ENCODE measurements at places on chromosomes 6 and 20.

GRCh38 chr20:63619086-63619485 lies 7.8 kb downstream of the GMEB2 start:
- DNase-seq: no peak

DNA sequence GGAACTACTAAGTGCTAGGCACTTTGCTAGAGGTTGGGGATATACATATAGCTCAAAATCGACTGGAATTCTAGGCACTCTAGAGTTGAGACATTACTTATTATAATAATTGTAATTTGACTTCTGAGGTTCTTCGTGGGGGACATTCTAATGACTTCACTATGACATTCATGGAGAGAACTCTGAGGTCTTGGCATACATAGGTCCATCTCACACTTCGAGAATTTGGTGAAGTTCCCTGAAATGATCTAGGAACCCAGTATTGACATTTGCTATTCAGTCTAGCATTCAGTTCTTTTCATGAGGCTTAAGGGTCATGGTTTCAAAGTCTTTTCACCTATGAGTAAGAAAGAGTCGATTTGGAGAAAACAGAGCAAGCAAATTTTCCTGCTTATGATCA lies 446.6 kb upstream of the JAG1 start:
- DNase-seq: no peak

GRCh38 chr6:157647261-157647915 lies 175.7 kb upstream of the SNX9 start:
- DNase-seq: no peak

- no peak for DNase-seq
These were observed 12.0 kb downstream of the DLGAP4 start for GRCh38 chr20:36318166-36318565.

GRCh38 chr6:93407186-93407585 lies 12.2 kb downstream of the EPHA7 start:
- no peak for DNase-seq

GRCh38 chr6:53920881-53921280 lies 126.1 kb downstream of the LRRC1 start:
- no peak for DNase-seq

DNA sequence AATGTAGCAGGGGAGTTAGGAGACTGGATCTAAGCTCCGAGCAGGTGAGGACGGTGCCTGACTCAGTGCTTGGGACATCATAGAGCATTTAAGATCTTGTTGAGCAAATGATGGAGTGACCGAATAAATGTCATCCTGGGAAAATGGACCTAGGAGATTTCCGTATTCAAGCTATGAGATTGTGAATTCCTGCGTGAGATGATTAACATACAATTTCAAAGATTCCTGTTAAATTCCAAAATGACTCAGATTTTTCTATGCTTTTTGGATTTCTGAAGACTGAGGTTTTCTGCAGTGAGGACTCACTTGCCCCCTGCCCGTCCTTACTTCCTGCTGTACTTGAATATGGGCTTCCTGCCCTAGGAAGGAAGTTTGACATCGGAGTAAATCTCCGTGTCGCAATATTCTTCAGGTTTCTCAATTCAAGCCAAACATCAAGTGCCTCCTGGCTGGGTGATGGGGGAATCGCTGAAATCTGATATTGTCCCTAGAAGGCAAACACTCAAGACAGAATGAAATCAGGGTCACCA lies 5.2 kb downstream of the SYTL3 start:
- DNase-seq: no peak

DNA sequence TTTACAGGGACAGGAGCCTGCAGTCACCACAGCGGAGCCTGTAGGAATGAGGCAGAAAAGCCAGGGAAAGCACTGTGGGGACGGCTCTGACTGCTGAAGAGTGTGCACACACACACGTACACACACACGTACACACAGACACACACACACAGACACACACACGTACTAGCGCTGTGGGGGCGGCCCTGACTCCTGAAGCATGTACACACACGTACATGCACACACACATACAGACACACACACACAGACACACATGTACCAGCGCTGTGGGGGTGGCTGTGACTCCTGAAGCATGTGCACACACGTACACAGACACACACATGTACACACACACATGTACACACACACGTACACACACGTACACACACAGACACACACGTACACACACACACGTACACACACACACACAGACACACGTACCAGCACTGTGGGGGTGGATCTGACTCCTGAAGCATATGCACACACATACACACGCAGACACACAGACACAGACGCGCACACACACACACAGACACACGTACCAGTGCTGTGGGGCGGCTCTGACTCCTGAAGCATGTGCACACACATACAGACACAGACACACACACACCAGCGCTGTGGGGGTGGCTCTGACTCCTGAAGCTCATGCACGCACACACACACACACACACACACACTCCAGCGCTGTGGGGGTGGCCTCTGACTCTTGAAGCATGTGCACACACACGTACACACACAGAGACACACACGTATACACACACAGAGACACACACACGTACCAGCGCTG lies 127.3 kb downstream of the DLL1 start:
- DNase-seq: no peak

DNA sequence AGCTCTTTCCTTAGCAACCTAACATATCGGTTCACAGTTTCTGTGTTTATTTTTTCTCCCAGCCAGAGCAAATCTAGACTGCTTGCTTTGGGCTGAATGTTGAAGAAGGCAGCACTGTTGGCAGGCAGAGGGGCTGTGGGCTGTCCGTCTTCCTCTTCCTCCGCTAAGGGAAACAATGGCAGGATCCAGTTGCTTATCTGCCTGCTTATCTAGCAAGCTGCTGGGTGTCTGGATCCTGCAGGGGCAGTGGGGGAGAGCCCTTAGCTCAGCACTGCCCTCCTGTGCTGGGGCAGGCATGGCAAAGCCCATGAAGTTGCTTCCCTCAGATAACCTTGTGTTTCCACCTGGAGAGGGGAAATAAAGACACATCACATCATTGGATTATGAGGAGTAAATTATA lies 92.7 kb upstream of the CD93 start:
- DNase-seq: no peak

DNA sequence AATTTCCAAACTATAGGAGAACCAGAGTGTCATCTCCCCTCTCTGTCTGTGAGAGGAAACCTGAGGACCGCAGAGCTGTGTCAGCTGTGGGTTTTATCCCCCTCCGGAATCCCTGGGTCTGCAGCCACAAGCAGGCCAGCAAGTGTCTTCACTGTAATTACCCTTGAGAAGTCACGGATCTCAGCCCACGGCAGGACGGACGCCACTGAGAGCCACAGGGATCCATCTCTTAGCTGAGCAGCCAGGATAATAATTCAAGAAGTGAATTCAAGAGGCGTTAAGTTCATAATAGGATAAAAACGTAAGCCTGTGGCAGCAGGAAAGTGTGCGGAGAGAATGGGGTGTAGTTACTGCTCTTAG lies 37.0 kb downstream of the DLL1 start:
- DNase-seq: no peak
